ENCODE measurements at places on chromosomes 13 and 19. TPM values are rescaled to one million over a fixed set of nuclear protein-coding genes. Genes with fewer than 3 reads are reported as not detected.

DNA sequence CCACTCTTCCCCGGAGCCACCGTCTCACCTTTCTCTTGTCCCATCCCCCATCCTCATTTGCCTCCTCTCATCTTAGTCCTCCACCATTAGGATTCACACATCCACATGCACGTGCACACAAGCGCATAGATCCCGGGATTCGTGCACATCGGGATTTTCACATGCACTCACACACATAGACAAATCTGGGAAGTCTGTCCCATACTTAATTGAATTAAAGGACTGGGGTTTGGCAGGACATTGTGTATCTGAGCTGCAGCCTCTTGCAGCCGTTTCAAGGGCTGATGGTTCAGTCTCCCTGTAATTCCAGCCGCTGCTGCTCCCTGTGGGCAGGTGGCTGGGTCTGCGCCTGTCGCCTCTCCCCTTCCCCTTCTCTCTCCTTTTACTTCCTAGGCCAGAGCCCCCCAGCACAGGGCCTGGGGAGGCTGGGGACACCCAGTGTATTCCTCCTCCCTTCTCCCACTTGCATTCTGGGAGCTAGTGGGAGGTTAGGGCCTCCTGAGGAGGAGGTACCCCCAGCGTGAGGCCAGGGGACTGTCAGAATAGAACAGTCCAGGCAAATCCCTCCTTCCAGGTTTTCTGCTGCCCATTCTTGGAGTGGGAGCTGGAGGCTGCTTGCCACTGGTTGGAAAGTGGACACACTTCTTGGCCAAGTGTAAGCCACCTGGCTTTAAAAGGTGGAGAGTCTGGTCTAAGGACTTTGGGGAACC lies 43.6 kb downstream of the LYL1 start:
- no peak for DNase-seq

GRCh38 chr13:81726037-81726726 lies 1385.3 kb upstream of the SPRY2 start:
- no peak for DNase-seq

DNA sequence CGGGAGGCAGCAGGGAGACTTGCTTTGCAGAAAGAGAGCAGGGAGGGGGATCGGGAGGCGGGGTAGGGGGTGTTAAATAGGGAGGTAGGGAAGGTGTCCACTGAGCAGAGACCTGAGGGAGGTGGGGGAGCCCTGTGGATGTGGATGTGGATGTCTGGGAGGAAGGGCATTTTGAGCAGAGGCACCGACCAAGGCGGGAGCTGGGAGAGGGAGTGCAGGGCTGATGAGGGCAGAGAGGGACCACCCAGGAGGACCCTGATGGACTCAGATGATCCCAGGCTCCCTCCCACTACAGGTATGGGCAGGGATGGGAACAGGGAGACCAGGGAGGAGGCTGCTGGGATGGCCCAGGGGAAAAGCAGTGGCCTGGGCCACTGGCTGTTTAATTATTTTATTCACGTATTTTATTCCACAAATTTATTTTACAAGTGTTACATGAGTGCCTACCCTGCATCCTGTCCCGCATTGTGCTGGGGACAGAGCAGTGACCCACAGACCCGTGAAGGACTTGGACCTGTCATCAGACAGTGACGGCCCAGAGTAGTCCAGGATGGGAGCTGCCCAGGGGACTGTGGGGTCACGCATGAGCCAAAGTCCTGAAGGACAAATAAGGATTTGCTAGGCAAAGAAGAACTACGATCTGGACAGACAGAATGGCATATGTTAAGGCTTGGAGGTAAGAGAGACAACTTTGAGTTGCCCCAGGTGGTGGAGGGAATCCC lies 5.3 kb downstream of the GRAMD1A start:
- no peak for DNase-seq

DNA sequence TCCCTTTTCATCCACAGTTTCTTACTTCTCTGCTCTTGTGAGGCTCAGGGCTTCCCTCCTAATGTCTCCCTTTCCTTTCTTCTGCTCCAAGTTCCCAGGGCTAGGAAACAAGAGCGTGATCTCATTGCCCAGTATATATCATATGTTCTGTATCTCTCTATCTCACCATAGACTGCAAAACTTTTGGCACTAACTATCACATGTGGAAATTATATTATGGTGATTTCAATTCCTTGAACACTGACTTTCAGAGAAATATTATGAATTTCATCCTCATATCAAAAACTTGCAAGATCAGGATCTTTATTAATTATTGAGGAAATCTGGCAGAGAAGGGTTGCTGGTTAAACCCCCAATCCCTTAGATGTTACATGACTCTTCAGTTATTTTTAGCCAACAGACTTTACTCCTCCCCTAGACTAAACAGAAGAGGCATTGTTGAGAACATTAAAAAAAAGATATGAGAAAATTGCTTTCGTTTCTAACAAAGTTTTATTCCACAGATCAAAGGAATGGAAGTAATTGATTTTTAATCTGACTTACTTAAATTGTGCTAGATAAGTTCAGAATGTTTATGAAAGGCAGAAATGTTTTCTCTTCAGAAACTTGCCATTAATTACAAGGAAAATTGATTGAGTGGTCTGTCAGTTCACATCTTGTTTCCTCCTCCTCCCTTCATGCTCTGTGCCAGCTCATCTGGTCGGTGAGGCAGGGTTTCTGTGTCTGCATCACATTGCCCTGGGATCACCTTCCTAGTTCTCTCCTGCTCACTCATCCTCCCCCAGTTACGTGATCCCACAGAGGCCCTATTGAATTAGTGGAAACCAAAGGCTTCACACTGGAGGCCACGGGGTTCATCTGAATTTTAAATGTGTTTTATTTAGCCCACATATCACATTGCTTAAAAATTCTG lies 378.5 kb downstream of the LMO7 start:
- no peak for DNase-seq

- no peak for DNase-seq
These were observed 2.7 kb downstream of the PSMD8 start for GRCh38 chr19:38377052-38377451.

GRCh38 chr13:59363313-59363712 lies 800.4 kb downstream of the DIAPH3 start:
- no peak for DNase-seq

DNA sequence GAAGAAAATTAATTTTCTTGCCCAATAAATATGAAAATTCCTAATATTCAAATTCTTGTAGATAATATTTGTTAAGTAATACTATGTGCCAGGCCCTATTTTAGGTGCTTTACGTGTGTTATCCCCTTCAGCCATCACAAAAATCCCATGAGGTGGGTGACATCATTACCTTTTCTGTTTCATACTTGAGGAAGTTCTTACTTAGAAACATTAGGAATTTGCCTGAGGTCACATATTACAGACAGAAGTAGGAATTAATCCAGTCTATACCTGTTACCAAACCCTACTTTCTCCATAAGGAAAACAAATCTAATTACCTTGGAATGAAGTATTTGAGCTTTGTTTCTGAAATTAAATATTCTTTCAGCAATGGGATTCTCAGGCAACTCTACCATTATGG lies 336.1 kb downstream of the GPC6 start:
- DNase-seq = no peak

DNA sequence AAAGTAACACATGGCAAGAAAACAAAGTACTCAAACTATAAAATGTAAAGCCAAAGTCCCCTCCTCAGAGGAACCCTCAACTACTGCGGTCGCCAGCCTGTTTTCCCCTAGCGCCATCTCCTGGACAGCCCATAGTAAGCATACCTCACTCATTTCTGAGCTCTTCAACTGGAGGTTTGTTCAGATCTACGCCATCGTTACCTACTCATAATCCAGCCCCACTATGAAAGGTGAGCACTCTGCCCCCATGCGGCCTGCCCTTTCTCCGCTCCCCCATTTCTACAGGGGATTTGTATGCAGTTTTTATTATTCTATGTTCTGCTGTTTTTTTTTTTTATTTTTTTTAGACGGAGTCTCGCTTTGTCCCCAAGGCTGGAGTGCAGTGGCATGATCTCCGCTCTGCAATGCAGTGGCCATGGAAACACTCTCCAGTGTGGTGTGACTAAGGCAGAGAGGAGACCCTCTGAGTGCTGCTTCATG lies 26.2 kb downstream of the OPA3 start:
- peak; percentile 61 for DNase-seq

ZFP36 gene
- total RNA-seq = 55.8 TPM

GRCh38 chr13:113951246-113951999 lies 22.5 kb downstream of the C13orf46 start:
- peak; percentile 88 for DNase-seq

GIPR gene
- total RNA-seq = 9.2 TPM

- peak; percentile 62 for DNase-seq
These were observed 15.5 kb downstream of the DPP9 start for GRCh38 chr19:4707956-4708650.

- DNase-seq = peak; percentile 33
These were observed 12.4 kb downstream of the ATP12A start for GRCh38 chr13:24692561-24692960.

LRP3 gene
- 18.1 TPM for total RNA-seq

DNA sequence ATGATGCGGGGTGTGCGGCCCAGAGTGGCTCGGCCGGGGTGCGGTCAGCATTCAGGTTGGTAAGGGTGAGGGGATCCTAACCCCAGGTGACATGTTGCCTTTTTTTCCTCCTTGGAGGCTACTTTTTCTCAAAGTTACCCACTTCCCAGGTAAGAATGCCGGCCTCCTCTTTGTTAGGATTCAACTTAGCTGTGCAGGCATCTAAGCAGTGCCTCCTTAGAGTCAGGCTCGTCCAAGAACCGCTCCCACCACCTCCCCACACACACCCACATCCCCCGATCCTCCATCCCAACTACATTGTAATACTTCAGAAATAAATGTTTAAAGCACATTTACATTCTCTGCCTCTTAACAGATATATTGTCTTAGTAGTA lies 733 bp upstream of the ENOX1 start:
- DNase-seq = no peak

DNA sequence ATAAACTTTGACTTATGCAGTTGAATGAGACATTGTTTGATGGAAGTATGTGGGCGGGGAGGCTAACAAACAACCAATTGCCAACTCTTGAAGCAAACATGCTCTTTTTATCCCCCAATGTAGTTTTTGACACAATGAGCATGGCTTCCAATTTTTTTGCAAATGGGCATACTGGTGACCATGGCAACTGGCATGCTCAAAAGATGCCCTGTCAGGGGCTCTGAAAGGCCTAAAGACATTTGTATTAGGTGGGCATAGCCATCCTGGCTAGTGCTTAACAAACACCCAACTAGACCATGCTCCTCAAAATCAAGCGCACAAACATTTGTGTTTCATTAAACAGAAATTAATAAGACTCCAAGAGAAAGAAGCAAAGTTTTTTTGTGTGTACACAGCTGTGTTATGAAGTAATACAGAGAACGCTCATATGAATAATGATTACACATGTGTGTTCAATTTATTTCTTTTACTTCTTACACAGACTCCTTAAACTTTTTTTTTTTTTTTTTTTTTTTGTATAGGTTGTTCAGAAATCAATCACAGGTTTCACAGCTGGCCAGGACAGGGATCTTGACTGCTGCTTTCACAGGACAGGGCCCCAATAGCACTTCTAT lies 95.6 kb downstream of the DLEU7 start:
- no peak for DNase-seq

DNA sequence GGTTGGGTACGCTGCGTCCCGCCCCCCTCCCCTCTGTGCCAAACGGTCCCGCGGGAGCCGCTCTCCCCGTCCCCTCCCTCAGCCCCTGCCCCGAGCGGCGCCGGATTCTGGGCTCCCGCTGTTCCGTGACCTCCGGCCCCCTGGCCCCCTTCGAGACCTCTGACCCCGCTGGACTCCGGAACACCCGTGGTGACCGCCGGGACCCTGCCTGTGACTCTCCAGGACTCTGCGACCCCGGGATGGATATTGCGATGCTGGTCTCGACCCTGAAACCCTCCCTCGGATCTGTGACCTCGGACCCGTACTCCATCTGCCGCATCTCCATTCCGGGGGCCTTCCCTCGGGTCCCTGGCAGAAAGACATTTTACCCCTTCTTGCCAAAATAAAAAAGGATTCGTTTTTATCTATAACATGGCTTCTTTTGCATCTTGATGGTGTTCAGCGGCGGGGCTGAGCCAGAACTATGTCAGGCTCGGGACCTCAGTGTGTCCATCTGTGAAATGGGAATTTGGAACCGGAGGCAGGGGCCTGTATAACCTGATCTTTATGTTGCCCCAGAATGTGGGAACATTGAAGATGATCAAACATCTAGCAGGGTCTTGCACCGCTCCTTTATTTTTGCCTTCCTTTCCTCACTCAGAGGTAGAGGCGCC lies 654 bp upstream of the MEGF8 start:
- DNase-seq = no peak

OR4F17 gene
- total RNA-seq = not detected

DNA sequence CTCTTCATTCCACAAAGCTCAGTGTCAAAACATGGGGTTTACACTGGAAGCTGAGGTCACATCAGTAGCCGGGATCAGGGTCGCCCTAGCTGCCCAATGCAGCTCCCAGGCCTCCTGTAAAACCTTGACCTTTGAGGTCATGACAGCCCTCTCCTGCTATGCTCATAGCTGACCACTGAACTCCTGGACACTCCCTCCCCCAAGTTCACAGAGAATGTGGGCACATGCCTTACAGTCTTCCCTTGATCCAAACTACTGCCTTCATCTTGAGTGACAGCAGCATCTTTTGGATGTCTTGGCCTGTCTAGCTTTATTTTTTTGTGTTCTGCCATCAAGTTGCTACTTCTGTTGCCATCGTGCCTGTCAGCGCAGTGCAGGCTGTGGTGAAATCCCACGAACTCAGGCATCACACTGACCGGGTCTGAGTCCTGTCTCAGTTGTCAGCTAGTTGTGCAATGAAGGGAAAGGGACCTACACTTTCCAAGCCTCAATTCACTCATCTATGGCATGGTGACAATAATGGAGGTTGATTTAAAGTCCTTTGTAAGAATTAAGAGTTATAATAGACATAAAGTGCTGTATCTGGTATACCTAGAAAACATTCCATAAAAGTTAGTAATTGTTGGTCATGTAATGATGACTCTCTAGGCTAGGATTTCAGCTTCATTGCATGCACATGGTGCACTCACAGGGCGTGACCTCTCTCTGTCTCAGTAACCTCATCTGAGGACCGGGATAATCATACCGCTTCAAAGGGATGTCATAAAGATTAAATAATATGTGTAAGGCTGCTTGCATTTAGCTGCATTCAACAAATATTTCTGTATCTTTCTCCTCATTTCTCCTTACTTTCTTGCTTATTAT lies 16.4 kb upstream of the ALOX5AP start:
- DNase-seq = no peak

SCGB2B2 gene
- 4.3 TPM for total RNA-seq
